ENCODE measurements at places on chromosomes 6 and 20.

DNA sequence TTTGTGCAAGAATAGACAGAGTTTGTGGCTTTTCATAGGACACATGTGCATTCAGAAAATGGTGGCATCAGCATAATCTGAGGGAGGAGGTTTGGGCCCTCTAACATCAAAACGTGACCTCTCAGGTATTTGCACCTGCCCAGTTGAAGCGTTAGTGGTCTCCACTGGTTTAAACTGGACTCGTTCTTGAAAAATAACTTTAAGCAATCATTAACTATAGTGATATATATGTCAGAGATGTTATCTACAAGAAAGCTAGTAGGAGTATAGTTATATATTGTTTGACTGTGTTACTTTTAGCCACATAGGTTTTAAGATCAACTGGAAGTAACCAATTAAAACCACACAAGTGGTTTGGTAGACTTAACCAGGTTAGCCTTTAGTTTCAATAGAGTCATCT, 607.4 kb downstream of the MAFB start:
- DNase-seq, result no peak

GRCh38 chr20:61804752-61805295, 260.9 kb downstream of the TAF4 start:
- no peak for DNase-seq

DNA sequence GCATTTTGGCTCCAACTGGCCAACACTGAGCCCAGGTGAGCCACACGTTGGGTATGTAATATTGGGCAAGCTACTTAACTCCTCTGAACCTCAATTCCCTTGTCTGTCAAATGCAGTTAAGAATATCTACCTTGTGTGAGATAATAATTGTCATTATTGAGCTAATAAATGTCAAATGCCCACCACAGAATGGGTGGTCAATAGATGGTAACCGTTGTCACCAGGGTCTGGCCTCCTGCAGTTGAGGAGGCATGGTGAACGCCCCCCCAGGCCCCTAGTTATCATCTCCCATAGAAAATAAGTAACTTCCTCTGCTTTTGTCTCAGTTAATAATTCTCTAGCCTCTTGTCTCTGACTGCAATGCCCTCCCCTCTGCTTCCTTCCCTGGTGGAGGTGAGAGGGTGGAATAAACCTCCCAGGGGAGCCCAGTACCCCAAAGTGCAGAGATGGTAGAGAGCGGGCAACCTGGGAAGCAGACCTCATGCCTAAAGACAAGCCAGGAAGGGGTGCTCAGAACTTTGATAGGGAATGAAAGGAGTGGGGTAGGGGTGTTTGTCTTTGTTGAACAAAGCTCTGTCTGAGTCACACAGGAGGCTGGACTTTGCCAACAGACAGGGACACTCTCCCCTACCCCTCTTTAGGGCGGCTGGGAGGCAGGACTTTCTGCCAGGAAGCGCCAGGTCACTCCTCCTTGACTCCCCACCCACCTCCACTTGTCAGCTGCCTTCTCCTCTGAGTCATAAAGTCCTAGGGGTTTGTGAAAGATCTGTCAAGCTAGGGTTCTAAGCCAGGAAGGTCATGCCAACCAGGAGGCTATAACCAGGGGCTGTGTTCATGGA, 1.3 kb upstream of the UNC5CL start:
- no peak for DNase-seq

DNA sequence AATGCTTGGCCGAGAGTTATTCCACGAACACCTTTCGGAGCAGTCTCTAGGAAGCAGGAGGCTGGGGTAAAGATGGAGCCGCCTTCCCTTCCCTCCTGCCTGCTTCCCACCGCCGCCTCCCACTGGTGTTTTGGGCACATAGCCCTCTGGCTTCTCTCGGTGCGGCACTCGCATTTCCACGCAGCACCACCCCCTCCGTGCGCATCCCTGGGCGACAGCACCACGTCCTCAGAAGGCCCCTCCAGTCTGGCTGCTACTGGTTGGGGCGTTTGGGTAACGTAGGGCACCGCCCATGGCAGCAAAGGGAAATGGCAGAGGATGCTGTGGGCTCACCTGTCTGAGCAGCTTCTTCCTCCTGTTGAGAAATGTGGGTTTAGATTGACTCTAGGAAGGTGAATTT, 2.4 kb downstream of the COL20A1 start:
- peak; percentile 19 for DNase-seq

DNA sequence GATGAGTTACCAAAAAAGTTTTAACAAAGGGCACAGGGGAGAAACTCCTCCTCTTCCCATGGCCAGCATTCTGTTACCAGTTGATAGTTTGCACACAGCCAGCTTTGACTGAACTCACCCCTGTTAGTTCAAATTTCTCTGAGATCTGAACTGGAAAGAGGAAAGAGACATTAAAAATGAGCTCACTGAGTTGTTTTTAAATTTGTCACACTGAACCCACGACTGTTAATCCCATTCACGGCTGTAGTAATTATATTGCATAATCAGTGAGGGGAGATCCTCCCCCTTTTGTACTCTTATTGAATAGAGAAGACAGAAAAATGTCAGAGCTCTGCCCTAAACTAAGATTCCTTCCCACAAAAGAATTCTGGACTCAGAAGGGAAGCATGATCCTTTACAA, 17.5 kb upstream of the DSP start:
- no peak for DNase-seq

DNA sequence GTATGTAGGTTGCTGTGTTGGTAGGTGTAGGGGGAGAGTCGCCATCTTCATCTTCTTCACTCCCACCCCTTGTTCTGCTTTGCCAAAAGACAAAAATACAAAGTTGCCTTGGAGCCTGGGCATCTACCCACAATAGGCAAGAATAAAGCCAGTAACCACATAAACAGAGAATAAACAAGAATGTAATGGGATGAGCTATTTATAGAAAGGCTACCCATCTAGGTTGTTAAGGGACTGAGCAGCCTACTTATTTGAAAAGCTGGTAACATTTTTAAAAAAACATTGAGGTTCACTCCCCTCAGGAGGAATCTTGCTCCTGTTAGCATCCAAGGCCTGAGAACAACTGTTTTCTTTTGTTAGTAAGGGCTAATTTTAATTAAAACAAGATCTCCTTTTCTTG, 301.4 kb upstream of the STXBP5 start:
- no peak for DNase-seq
